HT1080 (cell line): ENCODE measurements at places on chromosomes 1 and 21. TPM values are rescaled to one million over a fixed set of nuclear protein-coding genes. Genes with fewer than 3 reads are reported as not detected.
A peak's percentile ranks its signal among the peaks of the same experiment; 100 is the strongest.

DNA sequence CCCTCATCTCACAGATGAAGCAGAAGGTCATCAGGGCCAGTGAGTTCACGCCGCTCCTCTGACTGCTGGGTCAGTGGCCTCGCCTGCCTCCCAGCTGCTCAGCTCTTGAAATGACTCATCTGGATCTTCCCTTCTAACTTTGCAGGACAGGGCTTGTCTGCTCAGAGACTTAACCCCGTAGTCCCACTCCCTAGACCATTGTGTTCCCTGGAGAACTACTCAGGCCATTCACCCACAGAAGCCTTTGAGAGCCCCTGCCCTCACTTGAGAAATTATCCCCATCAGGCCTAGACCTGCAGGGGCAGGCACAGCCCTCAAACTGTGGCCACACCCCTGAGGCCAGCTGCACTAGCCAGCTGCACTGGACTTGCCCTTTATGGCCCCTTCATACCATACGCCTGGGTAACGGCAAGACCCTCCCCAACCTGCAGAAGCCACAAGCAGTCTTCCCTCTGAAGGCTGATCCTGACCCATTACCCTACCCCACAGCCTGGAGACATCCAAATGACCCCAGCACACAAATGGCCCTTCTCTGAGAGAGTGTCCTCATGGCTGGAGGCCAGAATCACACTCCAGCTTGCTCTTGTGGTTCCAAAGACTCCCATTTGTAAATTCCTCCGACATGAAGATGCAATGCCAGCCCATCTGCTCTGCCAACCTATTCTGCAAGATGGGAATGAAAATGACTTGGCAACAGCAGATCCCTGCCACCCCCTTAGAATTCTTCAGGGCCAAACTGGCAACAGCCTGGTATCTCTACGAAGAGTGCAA, 33.2 kb downstream of the RCSD1 start:
- peak; percentile 52 for DNase-seq

DNA sequence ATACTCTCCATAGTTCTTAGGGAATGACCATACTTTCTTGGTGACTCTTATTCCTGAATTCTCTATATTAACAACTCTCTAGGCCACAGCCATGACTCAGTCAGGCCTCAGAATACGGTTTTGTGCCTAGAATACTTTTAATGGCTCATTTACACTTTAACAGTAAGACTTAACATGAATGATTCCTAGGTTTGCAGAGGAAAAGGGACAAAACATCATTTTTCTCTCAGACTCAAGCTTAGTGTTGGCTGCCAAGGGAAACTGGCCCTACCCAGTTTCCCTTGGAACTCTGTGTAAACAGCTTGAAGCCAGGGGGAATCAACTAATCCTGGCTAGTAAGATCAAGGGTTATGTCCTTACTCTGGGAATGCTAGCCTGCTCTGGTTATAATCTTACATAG, 164.9 kb upstream of the PKN2 start:
- peak; percentile 8 for DNase-seq

GRCh38 chr1:245051349-245052221, 103.2 kb upstream of the KIF26B start:
- no peak for DNase-seq

DNA sequence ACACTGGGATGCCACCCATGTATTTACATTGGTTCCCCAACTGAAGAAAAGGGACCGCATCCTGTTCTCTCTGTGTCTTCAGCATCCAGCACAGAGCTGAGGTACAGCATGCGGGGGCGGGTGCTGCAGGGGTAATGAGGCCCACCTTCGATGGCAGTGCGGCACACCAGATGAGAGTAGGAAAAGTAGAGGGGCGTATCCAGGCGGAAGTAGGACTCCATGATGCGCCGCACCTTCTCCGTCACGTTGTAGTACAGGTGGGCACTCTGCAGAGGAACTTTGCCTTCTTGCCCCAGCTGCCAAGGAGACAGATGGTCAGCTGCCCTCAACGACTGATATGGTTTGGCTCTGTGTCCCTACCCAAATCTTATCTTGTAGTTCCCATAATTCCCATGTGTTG, 10.0 kb upstream of the CLDN19 start:
- DNase-seq = no peak

GRCh38 chr1:223183268-223183862, 40.3 kb upstream of the TLR5 start:
- DNase-seq = no peak

GRCh38 chr1:207156826-207157225, 52.8 kb downstream of the C4BPA start:
- DNase-seq = no peak

- peak; percentile 53 for DNase-seq
Measured at GRCh38 chr21:25176637-25177412, 430.5 kb downstream of the MRPL39 start.

GRCh38 chr1:119150150-119150549, 9.7 kb upstream of the WARS2 start:
- DNase-seq = no peak

Gene LRRN2
- 0.06 and 0.07 TPM in 2 replicates for total RNA-seq

Gene RIPPLY3
- total RNA-seq = not detected in 2 replicates

Gene CFHR4
- not detected in 2 replicates for total RNA-seq

Gene OR2L5
- total RNA-seq = not detected in 2 replicates

Gene GREM2
- total RNA-seq = not detected in 2 replicates

Gene KDF1
- not detected in 2 replicates for total RNA-seq

Gene CYP4A22
- not detected in 2 replicates for total RNA-seq

Gene RNU11
- not detected in 2 replicates for total RNA-seq
